Stimulated activated CD4-positive, alpha-beta T cell treated with anti-CD3 and anti-CD28 coated beads, TNF-alpha, amount 100 ng/mL, for 48 hours (primary cell): ENCODE measurements at places on chromosomes 1 and 21.
A peak's percentile ranks its signal among the peaks of the same experiment; 100 is the strongest.

DNA sequence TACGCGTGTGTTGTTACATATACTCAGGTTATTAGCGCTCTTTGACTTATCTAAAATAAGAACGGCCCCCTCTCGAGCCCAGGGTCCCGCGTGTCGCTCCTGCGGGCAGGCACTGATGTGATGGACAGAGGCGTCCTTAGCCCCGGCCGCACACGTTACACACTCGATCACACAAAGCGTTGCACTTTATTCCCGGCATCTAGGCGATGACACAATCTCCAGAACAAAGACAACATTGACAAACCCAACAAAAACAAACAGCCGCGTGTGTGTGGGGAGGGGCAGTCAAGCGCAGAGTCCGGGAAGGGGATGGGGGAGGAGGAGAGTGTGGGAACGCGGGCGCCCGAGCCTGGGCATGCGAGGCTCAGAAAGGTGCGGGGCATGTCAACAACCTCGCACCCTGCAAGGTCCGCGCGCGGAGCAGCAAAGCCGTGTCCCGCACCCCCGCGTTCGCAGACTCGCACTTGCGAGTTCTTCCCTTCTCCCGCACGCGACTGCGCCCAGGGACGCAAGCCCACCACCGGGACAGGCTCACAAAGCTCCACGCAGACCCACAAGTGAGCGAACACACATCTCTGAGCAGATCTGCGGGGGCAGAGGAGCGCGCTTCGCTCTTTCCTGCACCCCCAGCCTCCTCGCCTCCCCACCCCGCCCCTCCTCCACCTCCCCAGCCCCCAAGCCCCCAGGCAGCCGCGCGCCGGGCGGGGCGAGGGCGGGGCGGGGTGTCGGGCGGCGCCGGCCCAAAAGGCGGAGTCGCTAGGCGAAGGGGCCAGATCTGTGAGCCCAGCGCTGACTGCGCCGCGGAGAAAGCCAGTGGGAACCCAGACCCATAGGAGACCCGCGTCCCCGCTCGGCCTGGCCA lies at the start of gene EFNA1:
Gene EFNA1, plus strand, starts transcription at position 772 of the 862 bp plus-strand sequence. CDS start 102 bp downstream, outside the sequence.
- DNase-seq: no peak

- DNase-seq: no peak
Observed at GRCh38 chr21:38303300-38303699, 46.5 kb downstream of the KCNJ15 start.

GRCh38 chr1:193634470-193634869 lies 448.1 kb upstream of the B3GALT2 start:
- DNase-seq: no peak

GRCh38 chr1:87647430-87648177 lies 318.9 kb downstream of the LMO4 start:
- no peak for DNase-seq

DNA sequence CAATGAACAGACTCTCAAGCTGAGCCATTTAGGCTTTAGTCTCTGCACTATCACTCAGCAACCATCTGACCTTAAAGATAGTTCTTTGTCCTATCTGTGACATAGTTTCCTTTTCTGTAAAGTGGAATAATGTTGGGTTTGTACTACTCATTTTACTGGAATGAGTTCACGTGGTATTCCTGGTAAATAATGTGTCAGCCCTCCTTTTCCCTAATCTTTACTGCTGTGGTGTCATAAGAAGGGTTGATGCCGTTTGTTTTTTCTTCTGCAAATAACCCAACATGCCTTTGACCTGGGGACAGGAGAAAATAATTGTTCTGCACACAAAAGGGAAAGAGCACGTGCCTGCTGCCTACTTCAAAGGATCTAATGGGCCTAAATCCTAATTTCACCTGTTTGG lies 297.8 kb downstream of the BRINP3 start:
- no peak for DNase-seq

DNA sequence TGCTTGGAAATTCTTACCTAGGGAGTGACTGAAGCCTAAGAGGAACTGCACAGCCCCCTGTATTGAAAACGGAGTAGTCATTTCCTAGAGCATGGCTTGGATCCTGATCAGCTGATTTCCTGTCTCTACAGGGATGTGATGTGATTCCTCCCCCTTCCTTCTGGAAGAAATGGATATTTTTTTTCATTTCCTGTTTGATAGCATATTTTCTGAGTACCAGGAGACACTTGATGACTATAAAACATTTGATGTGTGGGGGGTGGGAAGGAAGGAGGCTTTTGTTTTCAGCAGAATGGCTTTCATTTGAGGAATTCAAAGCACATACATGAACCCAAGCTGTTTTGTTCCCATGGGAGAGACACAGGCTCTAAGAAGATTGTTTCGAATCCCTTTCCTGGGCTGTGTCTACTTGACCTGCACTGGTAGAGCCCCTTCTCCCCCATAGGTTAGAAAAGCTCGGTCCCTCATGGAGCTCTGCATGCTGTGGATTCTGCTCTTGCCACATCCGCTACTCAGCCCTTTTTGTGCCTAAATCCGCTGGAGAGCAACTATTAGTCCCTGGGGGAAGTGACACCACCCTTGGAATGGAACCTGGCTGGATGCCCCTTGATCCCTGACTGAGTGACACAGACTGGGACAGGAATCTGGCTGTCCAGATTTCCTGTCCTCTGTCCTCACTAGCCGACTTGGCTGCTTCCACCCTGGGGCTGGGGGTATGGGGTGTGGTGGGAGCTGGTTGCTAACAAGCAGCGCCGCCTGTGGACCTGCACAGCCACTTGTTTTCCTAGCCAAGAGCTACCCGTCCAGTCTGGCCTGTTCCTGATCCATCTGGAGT lies 71.8 kb upstream of the MACF1 start:
- DNase-seq: no peak

GRCh38 chr1:67945733-67946374 lies 104.6 kb downstream of the DIRAS3 start:
- DNase-seq: no peak

DNA sequence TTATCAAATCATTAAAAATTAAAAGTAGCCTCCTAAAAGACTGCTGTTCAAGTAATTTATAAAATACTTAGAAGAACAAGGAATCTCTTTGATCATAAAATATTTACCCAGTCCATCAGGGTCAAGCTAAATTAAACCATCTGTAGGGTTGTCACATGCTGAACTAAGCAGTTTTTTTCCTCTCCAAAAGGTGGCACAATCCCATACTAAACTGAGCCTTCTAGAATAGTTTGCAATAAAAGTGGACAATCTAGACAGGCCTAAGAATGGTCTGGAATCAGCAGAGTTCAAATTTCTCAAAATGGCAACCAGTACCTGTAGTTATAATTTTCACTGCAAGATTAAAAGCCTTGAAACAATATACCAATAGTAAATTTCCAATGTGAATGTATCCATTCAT lies 194.8 kb downstream of the EIF4G3 start:
- no peak for DNase-seq

GRCh38 chr1:110542725-110543124 lies 23.8 kb upstream of the KCNA10 start:
- no peak for DNase-seq

GRCh38 chr1:181134543-181135436 lies 46.3 kb downstream of the IER5 start:
- no peak for DNase-seq

- DNase-seq: peak; percentile 18
Observed at GRCh38 chr1:17059391-17060305, 5.8 kb upstream of the SDHB start.

DNA sequence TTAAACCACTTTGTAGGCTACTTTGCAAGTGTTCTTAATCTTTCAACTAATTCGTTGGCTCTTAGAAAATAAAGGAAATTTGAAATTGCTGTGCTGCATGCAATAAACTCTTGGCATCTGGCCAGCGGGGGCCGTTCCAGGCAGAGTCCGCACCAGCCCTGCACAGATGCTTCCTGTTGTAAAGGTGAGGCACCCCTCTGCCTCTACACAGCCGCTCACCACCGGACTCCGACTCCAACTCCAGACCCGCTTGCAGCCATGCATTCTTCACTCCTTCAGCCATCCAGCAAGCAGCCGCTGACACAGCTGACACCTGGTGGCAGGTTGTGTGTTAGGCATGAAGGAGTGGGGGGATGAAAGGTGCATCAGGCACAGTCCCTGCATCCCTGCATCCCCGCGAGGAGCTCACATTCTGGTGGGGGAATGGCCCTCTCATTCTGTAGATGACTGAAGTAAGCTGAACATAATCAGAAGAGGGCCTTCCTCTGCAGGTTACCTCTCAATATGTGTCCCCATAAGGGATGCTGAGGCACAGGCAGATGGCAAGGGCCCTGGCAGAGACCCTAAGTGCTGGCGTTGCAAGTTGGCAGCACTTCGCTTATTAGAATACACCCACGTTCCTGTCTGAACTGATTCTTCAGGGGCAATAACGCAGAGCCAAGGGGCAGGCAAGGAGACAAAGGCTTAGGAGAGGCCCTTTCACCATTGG lies 56.8 kb downstream of the GLIS1 start:
- no peak for DNase-seq

- no peak for DNase-seq
Observed at GRCh38 chr1:160161965-160162705, 10.7 kb downstream of the ATP1A4 start.

- no peak for DNase-seq
Observed at GRCh38 chr1:32508761-32509160, 30.5 kb upstream of the ZBTB8A start.

GRCh38 chr1:200223207-200223606 lies 186.6 kb downstream of the ZNF281 start:
- no peak for DNase-seq

- no peak for DNase-seq
Observed at GRCh38 chr1:118564961-118565703, 380.1 kb upstream of the SPAG17 start.

DNA sequence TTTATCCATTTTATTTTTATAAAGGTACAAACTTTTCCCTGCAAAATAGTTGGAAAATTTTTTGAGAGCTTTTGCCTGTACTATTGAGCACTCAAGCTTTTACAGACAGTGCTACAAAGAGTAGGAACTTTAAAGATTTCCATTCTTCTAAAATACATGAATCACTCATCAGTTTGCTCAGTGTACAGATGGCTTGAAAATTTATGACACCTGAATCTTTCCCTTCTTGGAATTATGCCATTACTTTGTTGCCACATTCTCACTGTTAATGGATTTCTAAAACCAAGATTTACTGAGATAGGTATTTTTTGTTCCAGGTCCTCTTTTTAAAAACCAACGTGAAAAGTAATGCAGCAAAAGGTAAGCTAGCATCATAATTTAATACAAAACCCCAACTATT lies 76.0 kb downstream of the GPATCH2 start:
- DNase-seq: no peak

DNA sequence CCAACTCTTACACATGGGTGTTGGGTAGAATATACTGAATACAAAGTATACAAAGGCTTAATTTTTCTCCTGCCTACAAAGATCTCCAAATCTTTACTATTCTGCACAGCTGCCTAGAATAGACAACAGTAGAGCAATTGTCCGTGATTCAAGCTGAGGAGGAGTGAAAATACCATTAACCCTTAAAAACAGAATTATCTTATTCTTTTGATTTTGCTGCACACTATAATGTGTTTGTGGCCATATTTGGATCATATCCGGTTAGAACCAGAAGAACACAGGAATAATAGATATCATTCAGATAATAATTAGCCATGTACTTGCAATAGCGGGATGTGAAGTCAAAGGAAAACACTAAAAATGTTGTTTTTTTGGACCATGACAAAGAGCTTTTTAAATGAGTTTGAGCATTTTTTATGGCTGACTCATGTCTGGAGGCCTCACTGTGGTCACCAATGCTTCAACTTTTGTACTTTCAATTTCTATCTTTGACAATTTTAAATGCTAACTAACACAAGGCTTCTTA lies 197.6 kb upstream of the FOXD3 start:
- no peak for DNase-seq

GRCh38 chr1:93029317-93029716 lies 49.8 kb upstream of the MTF2 start:
- no peak for DNase-seq

DNA sequence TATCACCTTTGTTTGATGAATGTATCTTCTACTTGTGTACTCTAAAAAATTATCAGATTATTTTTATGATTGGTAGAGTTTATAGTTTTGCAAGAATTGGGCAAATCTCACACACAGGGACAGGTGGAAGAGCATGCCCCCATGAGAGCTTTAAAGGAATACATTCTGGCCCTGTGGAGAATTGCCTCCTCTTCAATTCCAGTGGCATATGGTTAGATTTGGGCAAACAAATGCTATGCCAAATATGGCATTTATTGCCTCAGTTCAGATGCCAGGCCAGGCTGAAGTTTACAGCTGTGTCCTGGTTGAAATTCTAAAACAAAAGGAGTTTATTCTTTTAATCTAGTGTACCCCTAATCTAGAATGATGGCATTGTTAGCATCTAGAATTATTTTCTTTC lies 162.4 kb upstream of the CACYBP start:
- no peak for DNase-seq

DNA sequence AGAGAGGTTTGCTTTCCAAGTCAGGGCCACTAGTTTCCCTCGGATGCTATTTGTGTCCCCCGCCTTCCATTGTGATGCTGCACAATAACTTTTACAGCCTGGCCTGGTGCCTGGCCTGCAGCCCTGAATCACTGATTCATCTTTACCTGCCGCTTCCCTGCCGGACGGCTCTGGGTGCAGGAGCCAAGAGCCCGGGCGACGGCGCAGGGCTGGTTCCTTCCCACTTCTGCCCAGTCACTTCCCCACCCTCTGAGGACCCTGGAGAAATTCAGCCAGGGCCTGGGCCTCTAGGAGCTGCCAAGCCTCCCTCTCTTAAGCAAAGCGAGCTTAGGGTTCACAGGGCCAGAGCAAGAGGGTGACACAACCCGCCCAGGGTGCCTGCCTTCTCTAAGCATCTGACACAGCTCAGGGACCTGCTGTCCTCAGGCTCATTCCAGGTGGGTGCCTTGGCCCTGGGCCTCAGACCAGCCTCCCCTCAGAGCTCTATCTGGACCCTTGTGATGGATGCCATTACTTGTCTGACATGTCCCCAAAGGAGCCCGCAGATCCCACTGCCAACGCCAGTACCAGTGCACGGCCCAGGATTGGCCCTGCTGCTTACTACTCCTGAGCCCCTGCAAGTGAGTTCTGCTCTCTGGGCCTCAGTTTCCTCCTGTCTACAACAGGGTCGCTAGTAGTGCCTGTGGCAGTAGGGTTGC lies 381.0 kb upstream of the VAMP3 start:
- DNase-seq: no peak

- no peak for DNase-seq
Observed at GRCh38 chr1:150813028-150813707, 5.1 kb upstream of the CTSK start.

DNA sequence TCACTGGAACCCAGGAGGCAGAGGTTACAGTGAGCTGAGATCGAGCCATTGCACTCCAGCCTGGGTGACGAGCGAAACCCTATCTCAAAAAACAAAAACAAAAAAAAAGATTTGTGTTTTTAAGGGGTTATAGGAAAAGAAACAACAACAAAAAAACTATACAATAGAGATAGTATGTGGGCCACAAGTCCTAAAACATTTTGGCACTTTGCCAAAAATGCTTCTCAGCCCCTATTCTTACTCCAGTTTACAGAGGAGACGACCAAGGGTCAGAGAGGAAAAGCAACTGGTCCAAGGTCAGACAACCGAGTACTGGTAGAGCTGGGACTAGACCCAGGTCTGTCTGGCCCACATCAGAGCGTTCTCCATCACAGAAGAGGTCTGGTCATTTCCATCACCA lies 3.0 kb downstream of the FBXO44 start:
- DNase-seq: no peak

GRCh38 chr1:3359351-3359750 lies 95.1 kb upstream of the ARHGEF16 start:
- no peak for DNase-seq

- DNase-seq: no peak
Observed at GRCh38 chr1:193520472-193520871, 334.1 kb upstream of the B3GALT2 start.
